ENCODE measurements at places on chromosomes 3 and 15.

DNA sequence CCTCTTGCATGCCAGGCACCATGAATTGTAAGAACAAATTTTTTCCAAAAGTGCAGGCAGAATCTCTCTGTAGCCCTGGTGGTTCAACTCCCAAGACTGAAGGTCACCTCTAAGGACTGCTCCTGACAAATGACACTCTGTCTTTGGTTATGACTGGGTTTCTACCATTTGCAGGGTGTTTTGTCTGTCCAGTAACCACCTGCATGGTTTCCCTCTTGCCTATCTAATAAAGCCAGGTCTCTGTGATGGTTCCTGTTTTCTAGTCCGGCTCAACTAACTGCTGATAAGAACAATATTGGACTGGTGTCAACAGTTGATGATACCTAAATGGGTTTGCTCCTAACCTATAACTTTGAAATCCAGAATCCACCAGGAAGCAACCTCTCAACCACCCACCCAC, 43.7 kb downstream of the ATP8B4 start:
- no peak for DNase-seq

DNA sequence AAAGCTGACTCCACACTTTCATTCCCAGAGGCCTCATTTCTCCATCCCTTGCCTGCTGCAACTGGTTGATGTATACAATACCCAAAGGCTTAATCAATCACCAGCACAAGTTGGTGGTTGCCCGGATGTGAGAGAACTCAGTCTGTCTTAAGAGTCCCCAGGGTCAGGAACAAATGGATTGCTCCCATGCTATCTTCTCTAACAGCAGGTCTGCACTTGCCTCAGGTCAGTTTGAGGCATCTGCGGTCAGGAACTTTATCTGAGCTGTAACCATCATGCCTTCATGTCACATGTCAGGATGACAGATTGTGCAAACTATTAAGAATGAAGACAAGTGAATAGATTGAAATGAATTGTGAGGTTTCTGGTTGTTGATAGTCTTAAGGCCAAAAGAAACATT, 56.1 kb downstream of the BFSP2 start:
- no peak for DNase-seq

DNA sequence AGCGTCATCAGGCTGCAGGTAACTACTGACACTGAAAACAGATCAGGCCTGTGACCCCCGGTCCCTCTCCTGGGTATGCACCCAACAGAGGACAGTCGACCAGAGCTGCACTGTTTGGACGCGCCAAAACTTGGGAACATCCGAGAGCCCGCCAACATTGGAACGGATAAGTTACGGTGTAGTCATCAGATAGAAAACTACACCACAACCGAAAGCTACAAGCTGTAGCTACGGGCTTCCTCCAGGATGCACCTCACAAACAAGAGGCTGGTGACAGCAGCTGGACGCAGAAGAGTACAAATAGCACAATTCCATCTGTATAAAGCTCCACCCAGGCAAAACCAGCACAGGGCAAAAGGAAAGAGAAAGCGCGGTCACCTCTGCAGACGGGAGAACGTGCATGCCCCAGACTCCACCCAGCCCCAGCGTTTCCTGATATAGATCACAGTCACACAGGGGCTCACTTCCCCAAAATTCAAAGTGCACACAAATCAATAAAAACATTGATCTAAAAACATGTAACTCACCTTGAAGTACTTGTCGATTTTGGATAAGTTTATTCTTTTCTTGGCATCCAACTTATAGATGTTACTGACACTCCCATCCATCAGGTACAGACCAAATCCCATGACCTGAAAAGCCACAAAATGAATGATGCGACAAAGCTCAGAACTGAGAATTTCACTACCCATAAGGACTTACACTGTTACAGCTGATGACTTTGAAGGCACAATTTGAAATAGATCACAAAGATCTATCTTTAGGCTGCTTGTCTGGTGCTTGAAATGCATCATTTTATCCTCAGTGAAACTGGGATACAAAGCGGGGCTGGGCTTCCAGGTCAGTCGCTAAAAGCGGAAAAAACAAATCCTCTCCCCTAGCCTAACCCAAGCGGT, 43.3 kb downstream of the CYFIP1 start:
- DNase-seq, result no peak

GRCh38 chr3:114872588-114872987, 274.5 kb downstream of the ZBTB20 start:
- no peak for DNase-seq

DNA sequence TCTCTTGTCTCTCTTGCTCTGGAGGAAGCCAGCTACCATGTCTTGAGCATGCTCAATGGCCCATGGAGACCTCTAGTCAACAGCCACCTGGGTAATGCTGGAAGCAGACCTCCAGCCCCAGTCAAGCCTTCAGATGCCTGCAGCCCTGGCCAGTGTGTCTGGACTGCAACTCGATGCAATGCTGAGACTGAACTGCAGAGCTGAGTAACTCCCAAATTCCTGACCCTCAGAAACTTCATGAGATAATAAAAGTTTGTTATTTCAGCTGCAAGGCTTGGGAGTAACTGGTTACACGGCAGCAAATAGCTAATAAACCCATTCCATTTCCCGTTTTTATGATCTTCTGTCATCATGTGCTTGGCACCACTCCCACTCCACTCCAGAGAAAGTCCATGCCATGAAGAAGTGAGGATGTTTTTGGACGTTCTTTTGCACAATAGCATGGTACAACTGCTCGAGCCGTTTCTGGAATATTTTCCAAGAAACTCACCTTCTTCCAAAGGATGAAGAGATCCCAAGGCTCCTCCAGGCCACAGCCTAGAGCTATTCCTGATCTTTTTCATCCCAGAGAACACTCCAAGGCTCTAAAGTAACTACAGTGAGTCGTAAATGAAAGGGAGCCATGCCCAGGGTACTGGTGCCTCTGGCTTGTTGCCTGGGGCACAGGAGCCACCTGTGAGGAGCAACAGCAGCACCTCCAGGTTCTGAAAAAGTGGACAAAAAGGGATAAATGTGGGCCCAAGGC, 72.0 kb upstream of the KLF13 start:
- DNase-seq, result no peak

GRCh38 chr3:42524751-42525150, 22.3 kb downstream of the VIPR1 start:
- no peak for DNase-seq

GRCh38 chr3:62246094-62246493, 127.3 kb downstream of the FEZF2 start:
- no peak for DNase-seq

- no peak for DNase-seq
Measured at GRCh38 chr3:29683018-29683993, 402.4 kb downstream of the RBMS3 start.

- no peak for DNase-seq
Measured at GRCh38 chr3:52121464-52121805, 32.8 kb downstream of the POC1A start.

DNA sequence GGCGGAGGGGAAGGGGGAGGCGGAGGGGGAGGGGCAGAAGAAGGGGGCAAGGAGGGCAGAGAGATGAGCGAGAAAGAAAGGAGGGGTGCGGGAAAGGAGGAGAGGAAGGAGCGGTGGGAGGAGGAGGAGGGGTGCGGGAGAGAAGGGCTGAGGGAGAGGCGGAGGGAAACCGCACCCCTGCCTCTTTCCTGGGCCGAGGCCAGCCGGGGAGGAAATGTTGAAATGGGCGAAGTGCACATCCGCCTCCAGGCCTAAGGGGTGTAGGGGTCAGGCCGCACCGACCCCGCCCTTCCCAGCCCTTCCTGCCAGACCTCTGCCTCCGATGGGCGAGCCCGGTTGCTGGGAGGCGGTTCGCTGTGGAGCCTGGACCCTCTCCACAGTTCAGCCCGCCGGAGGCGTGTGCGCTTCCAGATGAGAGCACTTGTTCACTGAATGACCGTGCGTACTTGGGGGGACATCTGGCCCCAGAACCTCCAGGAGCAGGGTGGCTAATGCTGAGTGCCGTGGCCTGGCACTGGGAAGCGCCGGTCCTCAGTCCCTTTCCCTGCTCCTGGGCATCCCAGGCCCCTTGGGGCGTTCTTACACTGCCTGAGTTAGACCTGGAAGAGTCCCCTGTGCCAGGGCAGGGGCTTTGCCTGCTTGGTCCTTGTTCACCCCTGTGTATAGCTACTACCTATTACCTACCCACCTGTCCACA, 110.3 kb upstream of the KLF13 start:
- DNase-seq, result no peak

DNA sequence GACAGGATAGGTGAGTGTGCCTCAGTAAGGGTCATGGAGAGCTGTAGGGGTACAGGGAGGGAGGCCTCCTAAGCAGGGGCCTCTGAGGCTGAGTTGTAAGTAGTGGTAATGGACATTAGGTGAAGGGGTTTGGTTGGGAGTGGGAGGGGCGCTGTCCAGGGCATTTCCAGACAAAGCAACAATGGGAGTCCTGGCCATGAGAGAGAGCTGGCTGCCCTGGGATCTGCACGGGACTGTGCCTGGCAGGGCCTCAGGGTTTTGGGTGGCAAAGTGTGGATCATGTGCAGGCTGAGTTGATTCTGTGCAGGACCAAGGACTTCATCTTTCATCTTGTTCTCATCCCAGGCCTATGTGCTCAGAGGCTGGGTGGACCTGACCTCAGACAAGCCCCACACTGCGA, 4.6 kb downstream of the TTC21A start:
- DNase-seq, result no peak

- no peak for DNase-seq
Measured at GRCh38 chr15:67166280-67167009, 88.0 kb downstream of the AAGAB start.

DNA sequence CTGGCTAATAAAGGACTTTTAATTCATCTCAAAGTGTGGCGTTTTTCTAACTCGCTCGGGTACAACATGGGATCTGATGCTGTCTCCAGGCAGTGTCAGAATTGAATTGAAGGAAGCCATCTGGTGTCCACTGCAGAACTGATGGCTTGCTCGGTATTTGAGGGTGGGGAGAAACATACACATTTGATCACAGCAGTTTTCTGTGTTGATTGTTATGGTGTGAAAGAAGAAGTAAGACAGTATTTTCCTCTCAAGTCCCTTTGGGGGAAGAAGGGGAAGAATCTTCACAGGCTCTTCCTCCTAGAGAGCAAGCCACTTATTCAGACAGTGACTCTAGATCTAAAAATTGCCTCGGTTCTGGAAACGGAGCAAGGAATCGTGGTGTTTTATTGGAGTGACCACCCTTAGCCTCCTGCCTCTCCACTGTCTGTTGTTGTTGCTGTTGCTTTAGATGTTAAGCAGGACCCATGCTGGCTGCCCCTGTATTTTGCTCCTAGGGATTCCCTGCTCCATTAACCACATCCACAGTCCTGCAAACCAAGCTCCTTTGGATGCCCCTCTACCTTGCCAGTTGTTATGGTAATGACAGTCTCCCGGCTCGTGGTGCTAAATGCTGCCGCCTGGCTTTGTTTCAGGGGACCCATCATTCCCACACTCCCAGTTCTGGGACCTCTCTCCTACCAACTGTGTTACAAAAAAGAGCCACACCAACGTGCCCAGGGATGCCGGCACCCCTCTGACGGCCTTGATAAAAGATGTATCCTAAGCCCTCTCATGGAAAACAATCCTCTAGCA, 15.3 kb upstream of the MCCC1 start:
- DNase-seq, result no peak

DNA sequence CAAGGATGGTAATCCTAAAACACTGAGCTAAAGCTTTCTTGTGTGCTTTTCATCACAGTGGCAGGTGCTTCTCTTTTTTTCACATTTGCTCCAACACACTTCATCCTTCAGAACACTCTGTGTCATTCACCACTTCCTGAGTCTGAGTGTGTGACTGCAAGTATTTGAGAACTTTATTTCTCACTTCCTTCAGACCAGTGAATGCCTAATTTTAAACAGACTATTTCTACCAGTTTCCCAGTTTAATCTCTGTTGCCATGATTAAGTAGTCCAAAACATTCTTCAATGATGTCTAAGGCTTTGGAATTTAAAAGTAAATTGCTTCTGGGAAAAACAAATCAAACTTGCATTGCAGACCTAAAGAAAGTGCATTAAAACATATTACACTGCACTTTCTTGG, 541.2 kb downstream of the RBMS3 start:
- DNase-seq, result no peak

DNA sequence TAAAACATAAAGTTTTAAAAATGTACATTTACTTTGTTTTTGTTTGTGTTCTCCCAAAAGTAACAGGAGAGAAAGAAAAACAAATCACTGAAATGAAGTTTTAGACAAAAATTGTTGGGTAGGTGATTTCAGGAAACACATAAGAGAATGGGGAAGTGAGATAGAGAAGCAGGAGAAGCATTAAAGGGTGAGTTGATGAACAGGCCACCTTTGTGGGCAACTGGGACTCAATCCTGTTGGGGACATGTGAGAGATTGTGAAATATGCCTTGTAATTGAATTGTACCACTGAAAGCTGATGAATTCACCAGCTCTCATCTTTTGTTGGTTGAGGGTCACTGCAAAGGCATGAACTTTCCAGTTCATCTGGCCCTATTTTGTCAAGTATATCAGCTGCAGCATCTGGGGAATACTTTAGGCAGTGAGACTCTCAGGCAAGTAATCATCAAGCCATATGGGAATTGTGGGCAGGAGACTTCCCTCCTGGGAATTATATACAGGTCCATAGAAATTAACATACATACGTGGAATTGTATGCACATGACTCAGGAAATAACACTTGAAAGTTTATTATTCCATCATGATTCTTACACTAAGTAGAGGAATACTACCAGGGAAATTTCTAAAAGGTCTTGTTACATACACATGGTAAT, 181.0 kb downstream of the ZBBX start:
- DNase-seq, result no peak

DNA sequence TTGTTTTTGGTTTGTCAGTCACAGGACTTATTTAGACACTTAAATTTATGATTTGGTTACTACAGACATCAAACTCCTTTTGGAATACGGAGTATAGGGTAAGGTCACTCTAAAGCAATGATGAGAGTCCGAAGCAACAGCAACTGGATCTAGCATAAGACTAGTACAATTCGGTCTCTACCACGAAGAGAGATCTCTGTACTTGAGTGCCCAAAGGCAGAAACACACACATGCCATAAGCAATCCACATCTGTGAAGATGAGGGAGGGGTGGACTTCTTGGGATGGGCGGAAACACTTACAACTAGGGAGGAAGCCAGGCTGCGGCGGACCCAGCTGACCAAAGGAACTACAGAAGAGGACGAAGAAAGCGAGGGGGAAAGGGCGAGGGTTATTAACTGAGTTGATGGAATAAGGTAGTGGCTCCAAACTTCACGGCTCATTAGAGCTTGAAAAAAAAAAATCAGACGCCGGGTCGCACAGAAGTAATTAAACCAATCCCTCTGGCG, 595 bp downstream of the DPH6 start:
- peak; percentile 4 for DNase-seq

GRCh38 chr3:79052054-79052681, 715.6 kb downstream of the ROBO1 start:
- no peak for DNase-seq

DNA sequence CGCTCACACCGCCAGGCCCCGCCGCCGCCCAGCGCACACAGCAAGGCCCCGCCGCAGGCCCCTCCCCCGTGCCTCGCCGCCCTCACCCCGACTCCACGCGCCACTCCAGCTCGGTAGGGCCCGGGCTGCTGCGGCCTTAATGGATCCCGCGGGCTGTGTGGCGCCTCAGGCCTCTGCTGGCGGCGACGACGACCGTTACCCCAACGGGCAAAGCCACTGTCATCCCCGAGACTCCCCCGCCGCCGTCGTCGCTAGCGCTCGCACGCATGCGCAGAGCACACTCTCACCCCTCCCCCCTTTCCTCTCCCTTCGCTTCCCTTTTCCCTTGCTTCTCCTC, at the start of gene MSL2:
TSS of gene MSL2 (minus strand) at position 272 of the 337 bp plus-strand sequence. CDS start 1,222 bp downstream, outside the sequence.
- DNase-seq, result no peak

- no peak for DNase-seq
Measured at GRCh38 chr3:197528190-197528589, 27.6 kb downstream of the BDH1 start.

All from activated gamma-delta T cell treated with anti-CD3 and anti-CD28 coated beads, Interleukin-2, amount 50 U/mL, for 16 hours (primary cell).